ENCODE measurements at places on chromosomes 2 and 18.

DNA sequence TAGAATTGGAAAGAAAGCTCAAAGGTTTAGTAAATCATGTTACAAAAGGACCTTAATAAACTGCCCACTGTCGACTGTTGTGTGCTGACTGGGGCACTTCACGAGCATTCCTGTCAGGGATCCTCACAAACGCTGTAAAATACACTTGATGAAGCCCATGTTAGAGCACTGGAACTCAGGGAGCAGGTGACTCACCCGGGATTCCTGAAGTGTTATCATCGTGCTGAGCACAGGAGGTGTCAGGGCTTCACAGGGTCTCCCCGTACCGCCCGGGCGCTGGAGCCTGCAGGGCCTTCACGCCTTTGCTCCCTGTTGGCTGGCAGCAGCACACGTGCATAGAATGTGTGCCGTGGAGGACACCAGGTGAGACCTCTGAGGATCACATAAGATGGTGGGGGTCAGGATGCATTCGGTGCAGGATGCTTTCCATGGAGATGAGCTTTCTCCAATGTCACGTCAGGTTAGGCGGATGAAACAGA lies 187.3 kb downstream of the SNTG2 start:
- H3K27me3 ChIP-seq, result no peaks in the 10 kb centered on the region
- H3K4me3 ChIP-seq, result no peak overlapping the region
- DNase-seq, result no peak
- H3K36me3 ChIP-seq, result no peaks in the 10 kb centered on the region
- H3K4me1 ChIP-seq, result no peaks in the 10 kb centered on the region

GRCh38 chr18:12751503-12751884 lies 48.7 kb downstream of the PSMG2 start:
- no peak overlapping the region for H3K27ac ChIP-seq
- H3K27me3 ChIP-seq, result no peaks in the 10 kb centered on the region
- no peaks in the 10 kb centered on the region for H3K4me1 ChIP-seq
- no peak for DNase-seq
- H3K4me3 ChIP-seq, result no peak overlapping the region
- no peaks in the 10 kb centered on the region for H3K36me3 ChIP-seq

DNA sequence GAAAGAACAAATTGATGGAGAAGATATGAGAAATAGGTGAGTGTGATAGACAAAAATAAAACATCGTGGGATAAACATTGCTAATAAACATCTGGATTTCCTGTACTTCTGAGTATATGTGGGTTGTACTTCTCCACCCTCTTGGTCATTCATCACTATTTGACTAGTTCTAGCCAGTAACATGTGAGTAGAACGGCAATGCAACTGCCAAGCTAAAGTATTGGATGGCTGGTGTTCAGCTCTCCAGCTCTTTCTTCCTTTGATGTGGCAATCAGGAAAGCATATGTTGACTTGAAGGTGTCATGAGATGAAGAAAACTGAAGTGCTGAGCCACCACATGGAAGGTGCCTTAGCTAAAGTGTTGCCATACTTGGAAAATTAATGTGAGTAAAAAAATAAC lies 144.9 kb downstream of the SCG2 start:
- peaks cover 20% of the 10 kb centered on the region for H3K4me1 ChIP-seq
- no peak overlapping the region for H3K4me3 ChIP-seq
- H3K27ac ChIP-seq, result no peak overlapping the region
- H3K27me3 ChIP-seq, result no peaks in the 10 kb centered on the region
- peak; percentile 32 for DNase-seq

- H3K4me3 ChIP-seq, result no peak overlapping the region
- H3K36me3 ChIP-seq, result no peaks in the 10 kb centered on the region
- no peaks in the 10 kb centered on the region for H3K4me1 ChIP-seq
Measured at GRCh38 chr2:83340424-83340823, 1118.7 kb downstream of the SUCLG1 start.

DNA sequence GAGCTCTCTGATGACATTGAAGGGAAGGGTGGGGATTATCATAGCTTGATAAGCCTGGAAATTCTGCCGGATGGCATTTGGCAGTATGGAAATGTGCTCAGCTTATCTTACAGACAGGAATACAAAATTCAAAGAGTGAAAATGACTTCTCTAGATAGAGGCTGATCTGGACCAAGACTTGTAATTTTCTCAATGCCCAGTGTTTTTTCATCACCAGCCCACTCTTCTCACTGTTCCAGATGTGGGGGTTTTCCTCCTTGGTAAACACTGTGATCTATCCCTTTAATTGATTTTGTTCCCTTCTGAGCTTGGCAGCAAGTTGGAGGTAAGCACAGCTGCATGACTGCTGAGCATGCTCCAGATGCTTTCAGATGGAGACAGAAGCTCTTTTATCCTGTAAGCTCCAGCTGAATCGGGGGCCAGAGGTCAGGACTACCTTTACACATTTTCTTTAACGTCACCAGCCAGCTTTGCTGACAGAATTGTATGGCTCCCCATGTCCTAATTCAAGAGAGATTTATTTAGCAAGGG lies 287.4 kb upstream of the TCF4 start:
- no peak overlapping the region for H3K4me3 ChIP-seq
- H3K27me3 ChIP-seq, result no peaks in the 10 kb centered on the region
- no peak overlapping the region for H3K27ac ChIP-seq
- no peaks in the 10 kb centered on the region for H3K36me3 ChIP-seq
- no peaks in the 10 kb centered on the region for H3K4me1 ChIP-seq
- no peak for DNase-seq

Data from MCF 10A (cell line).